ENCODE measurements at places on chromosomes 12 and 14.

DNA sequence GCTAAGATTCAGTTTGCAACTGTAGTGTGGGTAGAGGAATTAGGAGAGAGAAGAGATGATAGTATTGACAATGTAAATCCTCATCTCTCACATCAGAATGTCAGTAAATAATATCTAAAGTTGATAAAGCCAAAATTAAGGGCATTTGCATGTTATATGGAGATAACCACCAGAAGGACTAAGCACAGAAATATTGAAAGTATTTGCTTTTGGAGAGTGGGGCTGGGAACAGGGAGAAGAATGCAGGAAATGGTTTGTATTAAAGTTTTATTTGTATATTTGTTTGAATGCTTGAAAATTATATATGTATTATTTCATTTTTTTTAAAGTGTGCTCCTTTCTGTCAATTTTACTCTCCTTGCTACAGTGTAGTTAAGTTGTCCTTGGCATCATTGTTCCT is 491.4 kb downstream of the APAF1 start:
- no peak for DNase-seq

GRCh38 chr14:102362084-102362483 is 606 bp downstream of the CINP start:
- DNase-seq, result no peak

DNA sequence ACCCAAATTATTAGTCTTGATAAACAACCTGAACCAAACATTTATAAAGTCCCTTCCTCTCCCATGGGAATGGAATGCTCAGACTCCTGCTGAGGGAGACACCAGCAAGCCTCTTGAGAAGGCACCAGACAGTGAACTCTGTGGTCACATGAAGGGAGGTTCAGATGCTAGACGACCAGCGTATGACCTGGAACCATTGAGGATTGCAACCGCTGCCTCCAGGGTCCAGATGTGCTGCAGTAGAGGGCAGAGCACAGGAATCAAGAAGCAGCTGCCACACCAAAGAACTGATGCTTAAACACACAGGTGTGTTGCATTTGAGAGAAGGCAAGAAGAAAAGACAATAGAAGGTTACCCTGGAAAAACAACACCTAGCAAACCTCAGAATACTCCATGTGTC is 592.4 kb downstream of the AACS start:
- DNase-seq, result no peak

DNA sequence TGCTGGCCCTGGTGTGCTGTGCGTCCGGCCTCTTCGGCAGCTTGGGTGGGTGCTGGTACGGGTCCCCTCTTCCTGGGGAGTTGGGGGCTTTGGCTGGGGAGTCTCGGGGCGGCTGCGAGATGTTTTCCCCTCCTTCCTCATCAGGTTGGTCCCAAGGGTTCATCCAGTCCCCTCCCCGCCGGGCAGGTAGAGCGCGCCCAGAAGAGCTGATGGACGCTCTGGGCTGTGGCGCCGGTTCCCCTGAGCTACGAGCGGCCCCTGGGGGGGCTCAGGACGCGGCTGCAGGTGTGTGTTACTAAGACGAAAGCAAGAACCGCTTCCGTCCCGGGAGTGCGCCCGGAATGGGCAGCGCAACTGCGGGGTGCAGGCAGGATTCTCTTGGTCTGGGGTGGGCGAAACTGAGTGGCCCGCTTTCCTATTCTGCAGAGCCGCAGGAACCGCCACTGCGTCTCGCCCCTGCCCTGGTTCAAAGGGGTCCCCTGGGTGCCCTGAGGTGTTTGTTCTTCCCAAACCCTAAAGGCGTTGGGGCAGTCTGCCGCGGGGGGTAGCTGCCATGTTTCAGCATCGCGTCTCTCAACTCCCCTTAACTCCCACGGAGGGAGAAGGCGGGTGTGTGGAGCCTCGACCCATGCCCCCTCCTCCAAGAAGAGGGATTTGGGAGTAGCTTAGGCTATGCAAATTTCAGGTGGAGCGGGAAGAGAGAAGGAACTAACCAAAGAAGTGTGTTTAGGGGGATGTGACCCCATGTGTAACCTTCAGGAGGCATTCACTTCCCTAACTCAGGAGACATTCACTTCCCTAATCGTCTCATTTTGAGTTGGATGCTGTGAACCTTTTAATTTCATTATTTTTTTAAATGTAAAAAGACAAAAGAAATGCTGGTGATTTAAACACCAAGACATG is 1.2 kb downstream of the SLC24A4 start:
- DNase-seq, result no peak

DNA sequence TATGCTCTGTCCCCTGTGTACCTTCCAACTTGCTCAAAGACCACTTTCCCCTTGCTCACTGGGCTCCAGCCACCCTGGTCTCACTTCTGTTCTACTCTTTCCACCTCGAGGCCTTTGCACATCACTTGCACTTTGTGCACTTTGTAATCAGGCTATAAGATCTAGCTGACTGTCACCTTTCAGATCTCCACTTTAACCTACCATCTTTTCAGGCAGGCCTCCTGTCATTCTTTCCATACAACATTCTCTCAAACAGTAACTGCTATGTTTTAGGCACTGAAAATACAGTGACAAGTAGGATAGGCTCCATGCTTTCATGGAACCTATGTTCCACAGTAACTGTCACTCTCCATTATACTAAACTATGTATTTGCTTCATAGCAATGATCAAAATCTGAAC is 14.0 kb downstream of the CPM start:
- no peak for DNase-seq

GRCh38 chr14:59004012-59004411 is 184.5 kb upstream of the DAAM1 start:
- no peak for DNase-seq

GRCh38 chr14:34460841-34461240 is 1.2 kb downstream of the SPTSSA start:
- DNase-seq, result no peak

DNA sequence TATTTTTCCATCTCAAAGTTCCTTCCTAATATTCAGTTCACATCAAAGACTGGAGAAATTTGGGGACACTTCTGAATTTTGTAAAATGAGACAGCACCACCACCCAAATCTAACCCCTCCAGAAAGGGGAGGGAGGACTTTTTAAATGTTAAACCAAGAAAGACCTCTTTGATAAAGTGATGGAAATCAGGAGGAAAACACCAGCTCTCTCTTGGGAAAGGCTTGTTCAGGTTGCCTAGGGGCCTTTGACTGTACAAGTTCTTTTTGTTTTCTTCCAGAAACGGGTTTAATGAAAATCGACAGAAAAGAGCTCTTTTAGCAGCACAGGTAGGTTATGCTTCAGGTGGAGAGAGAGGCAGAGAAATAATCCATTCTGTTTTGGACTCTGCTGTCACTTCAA is 112.3 kb downstream of the OTOGL start:
- DNase-seq, result no peak

GRCh38 chr14:68552602-68553001 is 240.3 kb downstream of the ZFP36L1 start:
- peak; percentile 30 for DNase-seq

DNA sequence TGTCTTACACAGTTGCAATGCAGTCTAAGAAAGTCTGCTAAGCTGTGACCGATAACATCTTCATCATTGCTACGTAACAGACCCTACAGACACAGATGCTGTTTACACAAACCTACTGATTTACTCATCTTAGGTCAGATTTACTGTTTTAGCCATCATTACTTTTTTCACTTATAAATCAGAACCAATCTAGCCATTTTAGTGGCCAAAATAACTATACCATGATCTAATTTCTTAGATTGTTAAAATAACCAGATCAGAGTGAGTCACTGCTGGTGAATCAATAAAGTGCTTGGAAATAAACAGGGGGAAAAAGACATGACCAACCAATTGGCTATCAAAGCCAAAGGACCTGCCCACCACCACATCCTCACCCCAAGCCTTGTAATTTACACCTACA is 57.0 kb upstream of the FOXN3 start:
- no peak for DNase-seq

DNA sequence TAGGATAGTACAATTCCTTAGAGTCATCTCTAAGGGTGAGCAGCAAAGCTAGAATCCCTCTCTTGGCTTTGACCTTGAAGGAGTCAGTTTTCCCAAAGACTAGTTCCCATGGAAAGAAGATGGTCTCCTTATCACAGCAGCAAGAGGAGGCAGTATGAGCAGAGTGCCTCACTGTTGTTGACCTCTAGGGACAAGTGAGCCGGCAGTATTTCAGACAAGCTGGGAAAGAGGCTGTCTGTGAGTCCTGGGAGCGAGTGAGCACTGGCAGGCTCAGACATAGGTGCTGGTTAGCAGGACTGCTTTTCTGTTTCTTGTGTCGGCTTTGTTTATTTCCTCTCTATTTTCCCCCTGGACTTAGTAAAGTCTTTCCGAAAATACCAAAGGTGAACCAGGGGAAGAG is 60.7 kb downstream of the NTF3 start:
- DNase-seq, result no peak

- DNase-seq, result no peak
Measured at GRCh38 chr12:76706101-76706500, 57.8 kb upstream of the ZDHHC17 start.

DNA sequence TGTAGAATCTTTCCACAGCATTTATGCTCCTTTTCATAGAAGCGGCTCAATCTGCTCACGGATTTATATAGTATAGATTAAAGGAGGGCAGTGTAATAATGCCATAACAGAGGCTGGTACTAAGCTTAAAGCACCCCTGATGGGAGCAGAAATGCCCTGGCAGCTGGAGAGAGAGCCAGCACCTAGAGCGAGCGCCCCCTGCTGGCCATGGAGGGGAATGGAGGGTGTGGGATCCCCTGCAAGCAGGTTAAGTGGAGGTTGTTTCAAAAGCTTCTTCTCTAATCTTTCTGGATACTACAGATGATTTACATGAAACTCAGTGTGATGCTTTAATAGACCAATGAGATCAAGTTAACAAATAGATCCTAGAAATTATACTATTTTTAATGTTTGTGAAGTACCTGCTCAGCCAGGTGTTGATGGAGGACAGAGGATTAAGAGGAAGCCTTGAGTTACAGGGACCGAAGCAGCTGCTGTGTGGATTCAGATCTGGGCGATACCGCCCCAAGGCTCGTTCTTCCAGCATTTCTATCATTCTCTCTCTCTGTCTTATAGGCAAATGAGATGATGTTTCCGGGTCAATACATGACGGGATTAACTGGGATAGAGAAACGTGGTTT is 1519.3 kb upstream of the TMEM132C start:
- no peak for DNase-seq

GRCh38 chr12:76341436-76342030 is 6.7 kb downstream of the BBS10 start:
- no peak for DNase-seq

GRCh38 chr12:9258676-9259075 is 50.5 kb upstream of the PZP start:
- no peak for DNase-seq

DNA sequence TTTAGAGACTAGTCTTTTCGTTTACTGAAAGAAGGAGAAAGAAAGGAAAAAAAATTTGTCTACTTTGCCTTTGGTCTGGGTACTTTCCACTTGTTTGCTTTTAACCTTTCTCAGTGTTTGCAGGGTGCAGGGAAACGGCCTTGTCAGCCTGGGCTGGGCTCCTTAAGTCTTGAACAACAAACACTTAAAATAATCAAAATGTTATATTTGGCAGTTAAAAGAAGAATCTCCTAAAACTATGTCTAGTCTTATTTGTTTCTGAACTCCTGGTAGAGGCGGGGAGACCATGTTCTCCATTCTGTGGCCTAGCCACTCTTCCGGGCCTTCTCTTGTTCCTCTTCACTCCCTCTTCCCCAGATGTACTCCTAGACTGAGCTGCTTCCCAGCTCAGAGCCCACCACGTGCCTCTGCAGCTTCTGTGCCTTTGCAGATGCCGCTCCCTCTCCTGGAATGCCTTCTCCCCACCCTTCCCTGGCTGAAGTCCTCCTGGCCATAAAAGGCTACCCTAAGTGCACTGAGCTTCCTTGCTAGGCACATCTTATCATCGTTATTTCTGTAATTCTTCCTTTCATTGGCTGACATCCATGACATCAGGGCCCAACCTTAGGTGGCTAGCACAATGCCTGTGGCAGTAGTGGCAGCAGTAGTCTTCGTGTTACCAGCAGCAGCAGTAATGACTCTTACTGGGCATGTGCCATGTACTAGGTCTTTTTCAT is 432.9 kb downstream of the ZFP36L1 start:
- DNase-seq, result peak; percentile 51

DNA sequence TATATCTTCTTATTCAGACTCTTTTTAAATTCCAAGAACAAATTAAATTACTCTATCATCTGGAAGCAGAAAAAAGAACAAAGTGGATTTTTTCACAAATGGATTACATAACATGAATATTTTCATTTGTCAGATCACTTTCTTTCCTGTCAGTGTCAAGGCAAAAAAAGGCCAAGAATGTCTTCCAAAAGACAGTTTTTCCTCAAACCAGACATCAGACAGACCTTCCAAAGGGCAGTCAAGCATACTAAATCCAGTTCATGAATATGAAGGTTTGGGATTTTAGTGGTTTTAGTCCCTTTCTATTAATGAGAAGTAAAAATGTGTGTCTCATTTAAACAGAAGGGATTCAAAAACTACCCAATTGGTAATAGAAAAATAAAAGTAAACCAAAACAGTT is 336.0 kb downstream of the CEP128 start:
- DNase-seq, result no peak

DNA sequence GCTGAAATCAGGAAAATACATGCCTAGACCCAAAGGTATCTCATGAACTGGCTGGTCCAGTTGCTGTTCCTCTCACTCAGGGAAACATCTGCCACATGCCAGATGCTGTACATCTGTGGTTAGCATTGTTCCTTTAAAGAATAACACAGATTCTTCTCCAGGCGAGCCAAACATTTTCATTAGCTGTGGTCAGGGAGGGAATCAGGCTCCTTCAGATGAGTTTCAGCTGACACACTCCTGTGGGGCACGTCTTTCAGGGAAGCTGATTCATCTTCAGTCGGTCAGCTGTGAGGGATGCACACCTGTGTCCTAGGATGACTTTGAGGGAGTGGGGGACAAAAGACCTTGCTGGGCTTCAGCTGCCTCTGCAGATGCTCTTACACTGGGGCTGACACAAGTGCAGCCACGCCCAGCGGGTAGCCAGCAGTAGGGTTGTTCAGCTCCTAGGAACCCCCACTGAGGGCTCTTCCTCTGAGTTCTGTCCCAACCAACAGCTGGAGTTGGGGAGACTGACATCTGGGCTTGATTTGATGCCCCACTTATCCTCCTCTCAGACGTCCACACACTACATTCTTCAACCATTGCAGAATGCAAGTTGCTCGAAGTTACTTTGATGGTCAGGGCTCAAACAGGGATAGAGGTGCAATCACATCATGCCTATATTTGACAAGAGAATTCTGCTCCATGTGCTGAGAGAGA is 155.0 kb downstream of the NUAK1 start:
- DNase-seq, result no peak

DNA sequence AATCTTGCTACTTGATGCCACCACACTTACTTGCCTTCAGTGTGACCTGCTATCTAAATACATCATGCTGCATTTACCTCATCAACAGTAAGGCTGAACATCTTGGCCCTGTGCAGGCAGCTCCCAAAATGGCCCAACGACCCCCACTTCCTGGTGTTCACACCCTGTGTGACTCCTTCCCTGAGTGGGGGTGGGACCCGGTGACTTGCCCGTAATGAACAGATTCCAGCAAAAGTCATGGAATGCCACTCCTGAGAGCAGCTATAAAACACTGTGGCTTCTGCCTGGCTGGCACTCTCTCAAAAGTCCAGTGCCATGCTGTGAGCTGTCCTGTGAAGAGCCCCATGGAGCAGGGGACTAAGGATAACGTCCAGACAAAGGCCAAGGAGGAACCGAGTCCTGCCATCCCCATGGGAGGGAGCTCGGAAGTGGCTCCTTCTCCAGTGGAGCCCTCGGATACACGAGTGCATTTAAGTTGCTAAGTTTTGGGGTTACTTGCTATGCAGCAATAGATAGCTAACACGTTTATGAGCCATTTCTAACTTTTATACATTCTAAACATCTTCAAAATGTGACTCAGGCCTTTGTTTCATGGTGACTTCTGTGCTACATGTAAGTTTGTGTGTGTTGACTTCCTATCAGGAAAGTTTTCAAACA is 33.0 kb downstream of the P2RX2 start:
- DNase-seq, result no peak

GRCh38 chr12:58138424-58138823 is 197.1 kb downstream of the ATP23 start:
- DNase-seq, result no peak
